ENCODE measurements at places on chromosomes 6 and 20. TPM values are rescaled to one million over a fixed set of nuclear protein-coding genes. Genes with fewer than 3 reads are reported as not detected.

The VGLL2 gene
- 70.9 TPM for total RNA-seq

The TAP2 gene
- total RNA-seq, result 13.6 TPM

The TGM3 gene
- not detected for total RNA-seq

The DPPA5 gene
- total RNA-seq, result not detected

The EPB41L1 gene
- total RNA-seq, result 10.5 TPM

The CGA gene
- total RNA-seq, result not detected

The GTF3C6 gene
- 112 TPM for total RNA-seq

The TMEM244 gene
- not detected for total RNA-seq

The IRF4 gene
- 0.59 TPM for total RNA-seq

GRCh38 chr6:11685481-11686093 lies 93.0 kb downstream of the ADTRP start:
- no peaks in the 10 kb centered on the region for H3K36me3 ChIP-seq
- H3K27ac ChIP-seq, result no peak overlapping the region
- no peaks in the 10 kb centered on the region for H3K27me3 ChIP-seq
- H3K4me3 ChIP-seq, result no peak overlapping the region
- no peaks in the 10 kb centered on the region for H3K4me1 ChIP-seq

GRCh38 chr6:170553534-170554012 lies 466 bp upstream of the PSMB1 start:
- H3K4me1 ChIP-seq, result peaks cover 49% of the 10 kb centered on the region
- H3K4me3 ChIP-seq, result peak overlapping the region; percentile 74
- peaks cover 2% of the 10 kb centered on the region for H3K36me3 ChIP-seq
- no peaks in the 10 kb centered on the region for H3K27me3 ChIP-seq

DNA sequence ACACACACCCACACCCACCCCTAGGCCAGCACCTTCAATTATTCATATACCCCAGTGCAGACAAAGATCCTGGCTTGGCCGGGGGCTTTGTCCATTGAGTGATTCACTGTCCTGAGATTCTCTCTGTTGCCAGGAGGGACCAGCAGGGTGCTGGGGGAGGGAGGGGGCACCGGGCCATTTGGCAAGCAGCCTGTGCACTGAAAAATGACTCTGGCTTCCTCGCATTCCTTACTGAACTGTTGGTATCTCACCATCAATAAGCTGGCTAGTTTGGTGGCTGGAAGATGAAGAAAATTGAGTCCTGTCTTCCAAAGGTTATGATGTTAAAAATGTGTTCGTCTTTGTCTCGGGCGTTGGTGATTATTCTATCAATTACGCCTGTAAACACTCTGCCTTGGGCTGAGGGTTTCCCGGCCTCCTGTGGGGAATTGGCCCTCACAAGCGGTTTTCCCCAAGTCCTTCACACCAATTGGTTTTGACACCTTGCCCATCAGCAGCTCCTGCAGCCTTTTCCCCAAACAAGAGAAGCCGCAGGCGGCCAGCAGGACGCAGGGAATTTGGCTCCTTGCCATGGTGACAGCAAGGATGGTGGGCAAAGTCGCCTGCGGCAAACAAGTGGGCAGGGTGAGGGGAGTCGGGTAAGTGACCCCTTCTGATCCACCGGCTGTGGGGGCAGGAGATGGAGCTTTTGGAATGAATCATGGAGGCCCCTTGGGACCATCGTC lies 4.9 kb downstream of the VSTM2L start:
- no peak for DNase-seq
- no peaks in the 10 kb centered on the region for H3K4me1 ChIP-seq
- peaks cover 73% of the 10 kb centered on the region for H3K27me3 ChIP-seq
- H3K36me3 ChIP-seq, result no peaks in the 10 kb centered on the region
- no peak overlapping the region for H3K4me3 ChIP-seq
- H3K27ac ChIP-seq, result no peak overlapping the region

GRCh38 chr6:143205585-143205984 lies 144.9 kb downstream of the AIG1 start:
- no peak for DNase-seq
- H3K4me1 ChIP-seq, result peaks cover 11% of the 10 kb centered on the region
- no peaks in the 10 kb centered on the region for H3K36me3 ChIP-seq
- no peaks in the 10 kb centered on the region for H3K27me3 ChIP-seq

GRCh38 chr6:14197118-14197517 lies 79.5 kb downstream of the CD83 start:
- H3K27ac ChIP-seq, result no peak overlapping the region
- H3K4me3 ChIP-seq, result no peak overlapping the region
- H3K4me1 ChIP-seq, result no peaks in the 10 kb centered on the region
- no peaks in the 10 kb centered on the region for H3K36me3 ChIP-seq

DNA sequence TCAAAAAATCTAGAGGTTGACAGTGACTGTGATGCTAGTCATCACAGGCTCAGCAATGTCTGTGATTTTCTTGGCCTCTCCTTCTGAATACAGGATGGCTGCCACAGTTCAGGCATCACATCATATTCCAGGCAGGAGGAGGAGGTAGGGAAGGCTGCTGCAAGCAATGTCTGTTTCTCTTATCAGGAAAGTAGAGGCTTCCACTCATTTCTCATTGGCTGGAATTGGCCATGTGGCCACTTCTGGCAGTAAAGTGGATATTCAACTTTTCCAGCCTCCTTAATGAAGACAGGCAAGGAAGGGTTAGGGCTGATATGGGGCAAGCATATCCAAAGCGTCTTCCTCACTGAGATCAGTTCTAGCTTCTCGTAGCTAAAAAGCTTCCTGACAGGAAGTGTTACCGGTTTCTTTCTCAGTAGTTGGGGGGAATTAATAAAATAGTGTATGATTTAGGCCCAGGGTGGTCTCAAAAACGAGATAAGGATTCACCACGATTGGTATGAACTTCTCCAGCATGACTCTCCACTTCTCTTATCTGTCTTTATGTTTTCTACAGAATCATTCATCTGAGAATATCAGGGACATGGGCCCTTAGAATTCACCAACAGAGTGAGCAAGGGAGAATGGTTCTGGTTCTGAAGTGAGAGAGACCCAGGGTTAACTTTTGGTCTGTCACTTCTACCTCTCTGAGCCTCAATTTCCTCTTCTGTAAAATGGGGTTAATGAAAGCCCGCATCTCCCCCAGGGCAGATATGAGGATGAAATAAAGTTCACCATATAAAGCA lies 32.7 kb upstream of the PSMF1 start:
- no peaks in the 10 kb centered on the region for H3K36me3 ChIP-seq
- no peaks in the 10 kb centered on the region for H3K27me3 ChIP-seq
- no peak overlapping the region for H3K27ac ChIP-seq
- no peak for DNase-seq
- no peak overlapping the region for H3K4me3 ChIP-seq
- H3K4me1 ChIP-seq, result no peaks in the 10 kb centered on the region

DNA sequence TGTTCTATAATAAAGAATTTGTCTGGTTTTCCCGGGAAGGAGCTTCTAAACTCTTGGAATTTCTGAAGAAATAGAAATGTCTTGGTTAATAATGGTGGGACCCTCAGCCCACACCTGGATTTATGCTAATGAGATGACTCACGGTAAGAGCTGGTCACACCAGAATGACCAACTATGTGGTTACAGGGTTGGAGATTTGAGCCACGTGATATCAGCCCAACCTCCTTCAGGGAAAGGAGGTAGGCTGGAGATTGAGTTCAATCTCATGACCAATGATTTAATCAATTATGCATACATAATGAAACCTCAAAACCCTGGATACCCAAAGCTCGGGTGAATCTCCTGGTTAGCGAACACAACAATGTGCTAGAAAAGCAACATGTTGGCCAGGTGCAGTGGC lies 22.1 kb upstream of the CDKN1A start:
- peaks cover 9% of the 10 kb centered on the region for H3K27me3 ChIP-seq
- DNase-seq, result no peak
- no peak overlapping the region for H3K27ac ChIP-seq
- H3K36me3 ChIP-seq, result no peaks in the 10 kb centered on the region
- peaks cover 10% of the 10 kb centered on the region for H3K4me1 ChIP-seq

GRCh38 chr6:88367248-88367647 lies 201.1 kb upstream of the CNR1 start:
- no peaks in the 10 kb centered on the region for H3K36me3 ChIP-seq
- no peak overlapping the region for H3K27ac ChIP-seq
- no peak overlapping the region for H3K4me3 ChIP-seq

DNA sequence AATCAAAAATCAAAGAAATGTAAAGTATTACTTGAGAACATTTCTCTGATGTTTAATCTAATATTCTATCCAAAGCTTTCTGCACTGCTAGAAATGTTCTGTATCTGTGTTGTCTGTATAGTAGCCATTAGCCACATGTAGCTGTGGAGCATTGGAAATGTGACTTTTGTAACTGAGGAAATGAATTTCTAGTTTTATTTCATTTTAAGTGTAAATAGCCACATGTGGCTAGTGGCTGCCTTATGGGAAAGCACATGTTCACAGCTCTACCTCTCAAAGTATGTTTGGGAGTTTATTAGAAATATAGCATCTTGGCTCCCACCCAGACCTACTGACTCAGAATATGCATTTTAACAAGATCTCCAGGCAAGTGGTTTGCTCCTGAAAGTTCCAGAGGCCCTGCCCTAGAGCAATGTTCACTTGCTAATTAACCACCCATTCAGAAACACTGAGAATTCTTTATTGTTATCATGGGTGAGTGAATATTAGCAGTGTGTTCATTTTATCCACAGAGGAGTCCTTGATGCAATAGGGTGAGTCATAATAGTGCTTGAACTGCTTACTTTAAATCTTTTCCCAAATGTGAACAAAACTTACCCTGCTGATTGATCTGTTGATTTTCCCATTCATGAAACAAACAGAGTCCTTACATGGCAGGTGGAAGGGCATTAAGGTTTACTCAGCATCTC lies 282.7 kb downstream of the PLCB1 start:
- H3K27me3 ChIP-seq, result no peaks in the 10 kb centered on the region
- no peaks in the 10 kb centered on the region for H3K4me1 ChIP-seq
- H3K4me3 ChIP-seq, result no peak overlapping the region
- DNase-seq, result no peak
- H3K27ac ChIP-seq, result no peak overlapping the region

DNA sequence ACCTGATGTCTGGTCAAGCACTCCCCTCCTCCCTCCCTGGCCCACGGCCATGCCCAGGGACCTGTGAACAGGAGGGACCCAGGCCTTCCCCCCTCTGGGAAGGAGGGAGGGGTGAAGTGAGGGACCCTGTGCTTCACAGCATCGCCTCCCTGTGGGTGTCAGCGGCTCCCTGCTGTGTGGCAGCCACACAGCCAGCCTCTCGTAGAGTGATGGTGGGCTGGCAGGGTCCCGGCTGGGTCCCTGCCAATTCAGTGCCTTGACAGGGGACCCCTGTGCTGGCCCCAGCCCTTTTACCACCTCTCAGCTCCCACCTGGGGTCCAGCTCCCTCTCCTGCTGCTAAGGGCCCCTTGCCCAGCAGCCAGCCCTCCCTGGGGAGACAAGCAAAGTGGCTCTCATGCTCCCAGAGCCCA lies 31.3 kb upstream of the GRM4 start:
- peaks cover 5% of the 10 kb centered on the region for H3K27me3 ChIP-seq
- no peak for DNase-seq
- no peaks in the 10 kb centered on the region for H3K36me3 ChIP-seq
- H3K4me3 ChIP-seq, result no peak overlapping the region
- H3K27ac ChIP-seq, result no peak overlapping the region
- no peaks in the 10 kb centered on the region for H3K4me1 ChIP-seq

GRCh38 chr6:32415521-32416019 lies 8.6 kb upstream of the BTNL2 start:
- DNase-seq, result peak; percentile 78
- H3K4me1 ChIP-seq, result no peaks in the 10 kb centered on the region
- peaks cover 8% of the 10 kb centered on the region for H3K27me3 ChIP-seq
- no peaks in the 10 kb centered on the region for H3K36me3 ChIP-seq
- H3K4me3 ChIP-seq, result peak overlapping the region; percentile 41

DNA sequence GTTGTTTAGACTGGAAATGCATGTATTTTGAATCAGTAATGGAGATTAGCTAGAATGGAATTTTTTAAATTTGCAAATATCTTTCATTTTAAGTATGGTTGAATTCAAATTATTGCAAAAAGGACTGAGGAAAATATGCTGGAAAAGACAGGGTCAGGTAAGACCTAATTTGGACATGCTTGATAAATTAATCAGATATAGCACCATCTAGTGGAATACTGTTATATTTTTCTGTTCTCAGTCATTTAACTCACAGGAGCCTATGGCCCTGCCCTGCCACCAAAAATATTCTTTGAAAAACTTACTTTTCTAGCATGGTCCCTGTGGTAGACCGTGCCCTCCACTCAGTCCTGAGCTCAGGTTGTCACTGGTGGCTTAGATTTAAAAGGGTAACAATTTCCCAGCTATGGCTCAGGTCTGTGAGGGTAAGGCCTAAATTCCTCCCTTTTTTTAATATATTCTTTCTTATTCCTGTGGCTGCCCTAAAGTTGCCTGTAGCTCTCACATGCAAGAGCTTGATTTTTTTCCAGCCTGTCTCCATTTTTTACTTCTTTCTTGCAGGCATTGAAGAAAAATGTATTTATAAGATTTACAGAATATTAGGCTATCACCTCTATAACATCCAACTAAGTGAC lies 25.3 kb upstream of the KIAA1586 start:
- no peaks in the 10 kb centered on the region for H3K4me1 ChIP-seq
- no peak overlapping the region for H3K27ac ChIP-seq
- no peak for DNase-seq
- H3K36me3 ChIP-seq, result no peaks in the 10 kb centered on the region
- no peaks in the 10 kb centered on the region for H3K27me3 ChIP-seq
- no peak overlapping the region for H3K4me3 ChIP-seq

DNA sequence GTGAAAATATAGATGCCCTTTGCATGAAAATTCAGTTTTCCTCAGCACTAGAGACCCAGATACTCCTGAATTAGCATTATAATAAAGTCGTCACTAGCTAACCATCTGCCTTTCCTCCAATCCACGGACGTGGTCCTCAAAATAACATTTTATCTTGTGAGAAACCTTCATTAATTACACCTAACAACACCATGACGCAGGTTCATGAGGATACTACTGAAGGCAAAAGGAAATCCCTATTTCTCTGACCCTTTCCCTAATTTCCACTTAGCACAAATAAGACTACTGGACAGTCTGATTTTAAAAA lies 1.3 kb upstream of the PNISR start:
- H3K4me3 ChIP-seq, result peak overlapping the region; percentile 96
- peaks cover 16% of the 10 kb centered on the region for H3K36me3 ChIP-seq

- H3K4me1 ChIP-seq, result no peaks in the 10 kb centered on the region
- H3K27me3 ChIP-seq, result no peaks in the 10 kb centered on the region
- no peak for DNase-seq
- H3K27ac ChIP-seq, result no peak overlapping the region
- peaks cover 62% of the 10 kb centered on the region for H3K36me3 ChIP-seq
These were observed 20.6 kb downstream of the RMND1 start for GRCh38 chr6:151431337-151431736.

DNA sequence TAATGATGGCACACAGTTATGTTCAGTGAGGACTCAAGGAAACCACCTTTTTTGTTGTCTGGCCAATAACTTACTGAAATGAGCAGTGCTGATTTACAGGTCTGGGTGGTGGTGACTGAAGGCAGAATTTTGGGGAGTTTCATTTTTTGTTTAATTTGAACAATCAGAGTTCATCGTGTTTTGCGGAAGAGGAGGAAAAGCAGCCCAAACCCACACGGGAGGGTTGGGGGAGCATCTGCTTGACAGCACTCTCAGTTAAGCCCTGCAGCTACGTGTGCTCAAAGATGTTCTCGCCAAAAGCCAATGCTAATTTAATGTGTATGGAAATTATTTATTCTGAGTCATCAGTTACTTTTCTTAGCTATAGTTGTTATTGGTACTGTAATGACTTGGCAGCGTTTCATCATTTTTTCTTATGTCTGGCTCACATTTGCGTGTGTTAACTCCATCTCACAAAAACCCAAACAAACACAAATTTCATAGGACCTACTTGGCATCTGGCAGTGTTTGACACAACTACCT lies 89.2 kb downstream of the UST start:
- H3K36me3 ChIP-seq, result no peaks in the 10 kb centered on the region
- no peak overlapping the region for H3K4me3 ChIP-seq
- no peak overlapping the region for H3K27ac ChIP-seq
- no peak for DNase-seq

- no peak overlapping the region for H3K27ac ChIP-seq
- no peaks in the 10 kb centered on the region for H3K36me3 ChIP-seq
- H3K27me3 ChIP-seq, result peaks cover 65% of the 10 kb centered on the region
These were observed 56.1 kb upstream of the HFE start for GRCh38 chr6:26031151-26031594.

All from psoas muscle (tissue), 8 donors.